NCI-H1436 (cell line): ENCODE measurements at places on chromosomes 5 and 9.

- DNase-seq, result no peak
Measured at GRCh38 chr5:65776441-65777141, 54.6 kb downstream of the NLN start.

DNA sequence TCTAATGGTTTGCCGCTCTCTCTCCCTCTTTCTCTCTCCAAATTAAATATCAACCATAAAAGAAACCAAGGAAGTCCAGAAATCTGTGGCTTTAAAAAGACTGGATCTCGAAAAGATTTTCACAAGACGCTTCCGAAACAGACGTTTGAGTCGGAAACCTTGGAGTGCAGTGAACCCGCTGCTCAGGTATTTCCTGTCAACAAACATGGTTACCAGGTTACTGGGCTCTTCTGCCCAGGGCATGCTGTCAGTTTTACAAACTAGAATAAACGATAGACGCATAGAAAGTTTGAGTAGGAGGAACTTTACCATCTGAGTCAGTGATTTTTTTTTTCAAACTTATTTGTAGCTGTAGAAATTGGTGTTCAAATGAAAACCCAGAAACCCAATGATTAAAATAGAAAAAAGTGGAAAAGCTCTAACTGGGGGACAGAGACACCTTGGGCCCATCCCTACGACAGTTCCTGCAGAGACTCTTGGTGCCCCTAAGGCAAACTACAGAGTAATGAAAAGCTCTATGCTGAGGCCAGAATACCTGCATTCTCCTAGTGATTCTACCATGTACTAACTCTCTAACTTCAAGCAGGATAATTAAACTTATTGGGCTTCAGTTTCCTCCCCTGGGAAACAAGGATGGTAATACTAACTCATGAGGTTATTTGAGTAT lies 90.0 kb downstream of the DOCK8 start:
- DNase-seq, result no peak

DNA sequence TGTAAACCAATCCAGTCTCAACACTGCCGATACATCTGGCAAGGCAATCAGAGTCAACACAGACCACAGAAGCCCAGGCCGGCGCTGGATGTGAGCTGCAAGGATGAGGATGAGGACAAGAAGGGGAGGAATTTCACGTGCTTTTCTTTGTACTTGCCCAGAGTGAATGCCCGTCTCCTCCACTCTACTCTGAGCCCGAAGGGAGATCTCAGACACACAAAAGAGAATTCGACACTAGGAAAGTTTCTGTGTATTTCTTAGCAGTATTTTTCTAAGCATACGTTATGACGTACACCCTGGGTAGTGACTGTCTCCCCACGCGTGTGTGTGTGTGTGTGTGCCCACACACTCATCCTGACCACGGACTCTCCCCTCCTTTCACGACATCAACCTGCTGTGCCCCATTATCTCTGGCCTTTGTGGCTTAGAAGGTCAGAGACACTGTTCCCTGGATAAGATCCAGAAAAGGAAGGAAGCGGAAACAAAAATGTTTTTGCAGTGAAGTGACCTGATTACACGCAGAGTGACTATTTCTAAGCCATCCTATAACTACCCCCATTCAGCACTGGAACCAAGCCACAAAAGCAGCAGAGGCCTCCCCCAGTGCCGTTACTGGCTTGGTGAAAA lies 227.3 kb upstream of the DAPK1 start:
- DNase-seq, result no peak

GRCh38 chr5:635306-636055 lies 23.3 kb downstream of the CEP72 start:
- no peak for DNase-seq
